ENCODE measurements at places on chromosomes 5 and 9. TPM values are rescaled to one million over a fixed set of nuclear protein-coding genes. Genes with fewer than 3 reads are reported as not detected.

FOXI1 gene
- not detected for total RNA-seq

N4BP3 gene
- 0.39 TPM for total RNA-seq

GABRB2 gene
- 0.39 TPM for total RNA-seq

FPGS gene
- 41.6 TPM for total RNA-seq

SLC45A2 gene
- 0.79 TPM for total RNA-seq

SREK1IP1 gene
- 11.9 TPM for total RNA-seq

TIMD4 gene
- total RNA-seq: not detected

CNTNAP3 gene
- total RNA-seq: 94.2 TPM

ARL14EPL gene
- not detected for total RNA-seq

SSNA1 gene
- 73.2 TPM for total RNA-seq

NUTM2G gene
- not detected for total RNA-seq

CTNND2 gene
- under 0.01 TPM for total RNA-seq

NIM1K gene
- total RNA-seq: 0.33 TPM

CCNI2 gene
- 0.76 TPM for total RNA-seq

FSD1L gene
- 3.6 TPM for total RNA-seq

BDP1 gene
- total RNA-seq: 18.5 TPM

C9 gene
- not detected for total RNA-seq

JAKMIP2 gene
- total RNA-seq: not detected

OR2V1 gene
- total RNA-seq: not detected

PCDHA1 gene
- not detected for total RNA-seq

GLRX gene
- total RNA-seq: 78.1 TPM

PCDHA6 gene
- 0.39 TPM for total RNA-seq

PCDHGB3 gene
- 3.1 TPM for total RNA-seq

CMBL gene
- 11.4 TPM for total RNA-seq

SLC36A3 gene
- not detected for total RNA-seq

NEUROG1 gene
- not detected for total RNA-seq

All from placental epithelial cell (primary cell).